ENCODE measurements at places on chromosomes 11 and 22.

- DNase-seq, result no peak
Measured at GRCh38 chr22:29014773-29015172, 46.9 kb downstream of the C22orf31 start.

DNA sequence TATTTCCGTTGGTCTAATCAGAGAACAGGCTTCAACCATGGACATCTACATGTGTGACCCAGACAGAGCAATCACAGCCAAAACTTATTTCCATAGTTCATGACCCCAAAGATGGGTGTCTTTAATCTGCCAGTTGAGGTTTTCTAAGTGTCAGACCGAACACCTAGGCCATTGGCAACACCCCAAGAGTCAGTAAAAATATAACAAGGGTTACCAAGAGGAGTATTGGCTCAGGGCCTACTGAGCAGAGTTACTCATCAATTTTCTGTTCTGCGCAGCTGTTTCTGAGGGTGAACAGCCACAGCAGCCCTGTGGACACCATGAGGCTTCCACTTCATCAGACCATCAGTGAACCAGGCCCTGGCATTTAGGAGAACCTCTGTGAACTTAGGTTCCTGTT, 18.8 kb downstream of the GUCD1 start:
- DNase-seq, result no peak

DNA sequence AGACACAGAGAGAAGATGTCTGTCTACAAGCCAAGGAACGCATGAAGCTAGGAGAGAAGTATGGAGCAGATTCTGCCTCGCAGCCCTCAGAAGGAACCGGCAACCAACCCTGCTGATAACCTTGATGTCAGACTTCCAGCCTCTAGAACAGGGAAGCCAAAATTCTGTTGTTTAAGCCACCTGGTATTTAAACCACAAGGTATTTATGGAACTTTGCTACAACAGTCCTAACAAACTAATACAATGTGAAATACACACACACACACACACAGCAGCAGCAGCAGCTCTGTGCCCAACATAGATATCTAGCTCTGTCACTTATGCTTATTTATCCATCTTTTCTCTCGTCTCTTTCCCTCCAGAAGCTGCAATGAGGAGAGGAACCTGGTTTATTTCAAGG, 400.0 kb downstream of the ETS1 start:
- no peak for DNase-seq

DNA sequence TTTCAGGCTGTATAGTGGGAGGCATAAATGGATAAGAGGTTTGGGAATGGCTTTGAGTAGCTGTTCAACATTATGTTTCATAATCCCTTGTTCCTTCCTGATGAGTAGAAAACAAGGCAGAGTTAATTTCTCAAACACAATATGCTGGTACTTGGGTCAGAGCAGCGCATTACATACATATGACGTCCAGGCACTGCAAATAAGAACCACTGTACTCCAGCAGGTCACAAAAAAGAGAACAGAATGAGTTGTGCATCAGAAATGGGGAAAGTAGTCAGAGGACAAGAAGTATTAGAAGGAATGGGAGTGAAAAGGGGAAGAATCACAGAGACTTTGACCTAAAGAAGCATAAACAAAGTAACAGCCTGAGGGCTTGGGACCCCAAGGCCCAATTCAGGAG, 44.0 kb upstream of the RDX start:
- no peak for DNase-seq

DNA sequence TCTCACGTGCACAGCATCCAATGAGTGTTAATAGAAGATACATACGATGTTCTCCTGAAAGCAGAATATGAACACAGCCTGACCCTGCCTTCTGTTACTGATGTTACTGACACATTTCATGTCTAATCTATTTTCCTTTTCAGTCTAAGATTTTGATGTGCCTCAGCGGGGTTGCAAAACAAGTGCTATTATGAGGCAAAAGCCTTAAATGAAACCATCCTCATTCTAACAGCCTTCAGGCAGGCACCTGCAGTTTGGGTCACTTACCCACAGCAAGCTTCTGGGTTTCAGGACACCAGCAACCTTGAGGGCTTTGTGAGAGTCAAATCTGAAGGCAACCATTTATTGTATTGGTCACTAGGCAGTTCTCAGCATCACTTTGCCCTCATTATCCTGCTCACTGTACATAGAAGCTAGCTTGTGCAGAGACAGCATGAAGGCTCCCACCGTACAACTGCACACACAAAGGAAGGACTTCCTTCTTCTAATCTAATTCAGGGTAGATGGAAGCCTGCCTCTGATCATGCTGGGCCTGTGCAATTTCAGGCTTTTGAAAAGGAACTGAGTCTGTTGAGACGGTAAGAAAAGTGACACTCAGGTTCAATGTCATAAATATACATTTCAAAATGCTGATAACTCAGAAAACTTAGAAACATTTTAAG, 183.2 kb upstream of the PITPNB start:
- no peak for DNase-seq

GRCh38 chr11:114031967-114032320, 27.6 kb upstream of the ZBTB16 start:
- no peak for DNase-seq

- DNase-seq, result peak; percentile 54
Measured at GRCh38 chr22:46737976-46738646, at the start of gene CERK. Gene CERK, minus strand, starts transcription at chr22:46738252. Its CDS starts 104 bp downstream, at chr22:46738148.

DNA sequence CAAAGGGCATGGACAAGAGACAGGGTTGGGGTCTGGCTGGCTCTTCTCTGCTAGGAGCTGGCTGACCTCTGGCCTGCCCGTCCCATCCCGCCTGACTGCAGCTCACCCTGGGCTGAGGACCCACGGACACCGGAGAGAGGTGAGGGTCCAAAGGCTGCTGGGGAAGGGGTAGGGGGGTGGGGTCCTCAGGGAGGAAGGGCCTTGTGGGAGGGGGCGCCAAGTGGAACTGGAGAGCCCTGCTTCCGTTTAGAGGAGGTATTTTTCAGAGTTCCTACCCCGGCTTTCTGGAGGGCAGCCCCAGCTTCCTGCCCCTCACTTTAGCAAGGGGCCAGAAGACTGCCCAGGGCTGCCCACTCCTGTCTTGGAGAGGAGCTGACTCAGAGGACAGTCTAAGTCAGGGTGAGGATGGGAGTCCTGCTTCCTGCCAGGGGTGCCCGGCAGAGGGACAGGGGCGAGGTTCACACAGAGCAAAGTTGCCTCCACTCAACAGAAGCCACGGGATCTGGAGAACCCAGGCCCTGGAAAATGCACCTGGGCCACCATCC, 7.1 kb downstream of the LARGE2 start:
- DNase-seq, result no peak

DNA sequence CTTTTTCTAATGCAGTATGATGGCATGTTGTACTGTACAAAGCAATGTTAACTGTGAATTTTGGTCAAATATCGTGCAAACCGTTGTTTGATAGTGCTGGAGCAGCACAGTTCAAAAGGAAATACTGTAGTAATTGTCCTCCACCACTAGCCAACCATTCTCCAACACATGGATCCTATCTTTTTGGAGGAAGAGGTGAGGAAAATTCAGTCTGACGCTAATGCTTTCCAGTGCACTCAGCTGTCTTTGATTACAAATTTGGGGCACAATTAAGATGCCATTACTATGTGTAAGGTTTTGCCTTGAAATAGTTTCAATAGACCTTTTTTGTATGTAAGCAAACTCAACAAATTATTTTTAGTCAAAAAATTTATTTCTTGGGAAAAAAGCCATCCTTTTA, 240.5 kb upstream of the CCDC179 start:
- no peak for DNase-seq

DNA sequence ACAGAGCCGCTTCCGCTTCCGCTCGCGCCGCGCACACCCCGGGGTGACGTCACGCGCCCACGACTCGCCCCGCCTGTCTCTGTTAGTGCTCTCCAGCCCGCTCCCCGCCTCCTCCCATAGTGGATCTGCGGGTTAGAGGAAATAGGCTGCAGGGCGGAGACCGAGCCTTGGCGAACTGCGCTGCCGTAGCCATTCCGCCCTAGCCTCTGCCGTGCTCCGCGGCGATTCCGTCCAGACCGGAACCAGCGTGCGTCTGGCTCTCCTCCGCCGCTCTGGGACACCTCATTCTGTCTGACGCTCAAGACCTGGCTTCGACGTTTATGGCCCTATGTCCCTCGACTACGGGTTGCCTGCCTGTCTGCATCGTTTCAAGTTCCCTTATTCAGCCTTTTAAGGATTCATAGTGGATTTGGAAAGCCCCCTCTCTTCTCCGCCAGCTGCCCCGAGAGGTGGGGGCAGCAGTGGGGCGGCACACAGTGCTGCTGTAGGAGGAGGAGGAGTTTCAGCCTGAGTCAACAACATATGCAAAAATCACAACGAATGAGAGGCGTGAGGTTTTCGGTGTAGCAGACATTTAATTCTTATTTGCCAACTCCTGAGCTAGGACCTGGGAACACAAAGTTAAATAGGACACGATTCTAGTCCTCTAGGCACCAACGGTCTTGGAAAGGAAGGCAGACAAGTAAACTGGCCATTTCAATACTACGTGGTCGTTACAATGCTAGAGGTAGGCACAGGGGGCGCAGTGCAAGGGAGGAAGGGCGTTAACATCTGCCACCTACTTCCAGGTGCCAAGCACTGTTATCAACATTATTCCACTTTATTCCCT, at the start of gene TAF10:
TSS of gene TAF10 (minus strand) at position 4 of the 829 bp plus-strand sequence. CDS start 27 bp downstream, outside the sequence.
- DNase-seq, result peak; percentile 93

DNA sequence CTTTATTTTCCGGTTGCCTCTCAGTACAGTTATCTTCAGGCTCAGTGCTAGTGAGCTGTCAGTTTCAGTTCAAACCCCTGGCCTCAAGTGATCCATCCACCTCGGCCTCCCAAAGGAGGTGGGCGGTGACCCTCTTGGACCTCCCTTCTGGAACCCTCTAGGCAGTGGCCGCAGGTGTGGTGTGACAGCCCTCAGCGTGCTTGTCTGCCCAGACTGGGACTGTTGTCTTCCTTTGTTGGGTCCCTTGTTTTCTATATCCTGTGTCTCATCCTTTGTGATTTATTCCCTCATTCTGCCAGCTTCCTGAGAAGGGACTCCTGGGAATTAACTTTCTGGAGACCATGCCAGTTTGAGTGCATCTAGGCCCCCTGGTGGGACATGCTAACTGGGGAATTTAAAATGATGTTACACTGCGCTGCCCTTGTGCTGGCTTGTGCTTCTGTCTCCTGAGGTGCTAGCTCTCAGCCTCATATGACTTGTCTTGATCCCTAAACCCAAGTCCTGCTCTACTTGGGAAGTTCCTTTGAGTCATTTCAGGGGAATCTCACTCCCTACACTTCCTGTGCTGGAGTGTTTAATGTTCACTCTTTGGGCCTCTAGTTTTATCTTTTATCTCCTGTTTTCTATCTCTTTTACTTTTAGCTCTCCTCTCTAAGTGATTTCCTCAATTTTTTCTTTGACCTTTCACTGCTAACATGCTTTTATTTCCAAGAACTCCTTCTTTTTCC, 19.4 kb downstream of the MED15 start:
- no peak for DNase-seq

- DNase-seq, result no peak
Measured at GRCh38 chr22:31734512-31734911, 15.4 kb downstream of the PRR14L start.

DNA sequence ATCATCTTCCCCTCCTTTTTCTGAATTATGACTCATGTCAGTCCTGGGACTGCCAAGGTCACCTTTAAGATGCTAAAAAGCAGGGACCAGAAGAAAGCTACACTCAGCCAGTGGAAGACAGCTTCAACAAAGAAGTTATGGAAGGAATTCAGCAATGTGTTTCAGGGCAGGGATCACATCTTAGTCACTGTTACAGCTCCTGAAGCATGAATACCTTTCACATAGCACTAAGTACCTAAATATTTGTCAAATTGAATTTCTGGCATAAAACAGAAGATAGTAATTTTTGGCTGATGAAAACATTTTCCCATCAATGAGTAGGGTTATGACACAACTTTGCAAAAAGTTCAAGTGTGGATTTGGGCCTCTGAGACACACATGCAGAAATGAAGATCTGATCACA, 5.2 kb downstream of the DDB1 start:
- no peak for DNase-seq
